ENCODE measurements at places on chromosomes 1 and 21. TPM values are rescaled to one million over a fixed set of nuclear protein-coding genes. Genes with fewer than 3 reads are reported as not detected.

DNA sequence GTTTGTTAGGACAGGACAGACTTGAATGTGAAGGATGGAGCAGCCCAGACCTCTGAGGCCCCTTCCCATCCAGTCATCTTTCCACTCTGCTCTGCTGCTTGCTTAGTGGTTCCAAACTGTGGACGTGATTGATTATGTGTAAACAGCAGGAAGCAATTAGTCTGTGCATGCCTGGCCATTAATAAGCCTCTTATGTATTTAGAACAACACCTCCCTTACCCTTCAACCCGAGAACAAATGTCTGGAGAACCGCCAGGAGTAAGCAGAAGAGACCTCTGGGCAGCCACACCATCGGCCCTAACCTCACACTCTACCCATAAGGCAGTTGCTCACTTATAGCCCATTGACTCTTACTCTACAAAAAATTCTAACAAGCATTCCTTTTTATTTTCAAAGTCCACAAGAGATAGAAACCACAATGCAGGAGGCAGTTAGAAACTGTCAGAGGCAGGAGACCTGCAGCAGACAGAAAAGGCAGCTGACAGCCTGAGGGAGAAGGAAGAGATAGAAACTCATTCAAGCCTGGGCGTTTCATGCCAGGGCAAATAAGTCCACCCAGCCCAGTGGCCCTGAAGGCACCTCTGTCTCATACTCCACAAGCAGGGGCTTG lies 5.8 kb upstream of the EPHA8 start:
- DNase-seq = no peak

- peak; percentile 8 for DNase-seq
Observed at GRCh38 chr21:29145354-29145782, 14.9 kb downstream of the MAP3K7CL start.

ITLN2 gene
- total RNA-seq = not detected

GRCh38 chr1:205907794-205908193 lies 35.5 kb downstream of the SLC26A9 start:
- DNase-seq = no peak

LAX1 gene
- total RNA-seq = 25.1 TPM

TNFSF4 gene
- total RNA-seq = 1.6 TPM

CNTN2 gene
- total RNA-seq = not detected

GRCh38 chr1:161473348-161473747 lies 31.9 kb upstream of the FCGR2A start:
- no peak for DNase-seq

ST6GALNAC3 gene
- total RNA-seq = 3.2 TPM

GRCh38 chr1:20652300-20652699 lies 8.9 kb downstream of the DDOST start:
- no peak for DNase-seq

- no peak for DNase-seq
Observed at GRCh38 chr1:77989744-77990143, 10.9 kb upstream of the FUBP1 start.

DNA sequence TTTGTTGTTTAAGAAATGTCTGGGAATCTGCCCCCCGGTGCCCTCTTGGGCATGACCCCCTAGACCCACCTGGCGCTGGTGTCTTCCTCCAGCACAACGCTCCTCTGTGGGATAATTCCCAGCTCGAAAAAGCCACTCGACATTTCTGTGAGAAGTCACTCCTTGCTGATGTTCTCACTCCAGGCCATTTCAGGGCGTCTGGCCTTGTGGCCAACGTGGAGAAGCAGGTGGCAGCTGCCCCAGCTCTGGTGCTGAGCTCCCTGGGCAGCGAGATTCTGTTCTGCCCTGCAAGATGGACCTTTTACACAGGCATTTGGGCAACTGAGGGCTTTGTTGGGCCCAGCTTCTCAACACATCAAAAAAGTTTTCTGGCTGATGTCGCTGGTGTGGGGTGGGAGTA lies 147.7 kb upstream of the WNT4 start:
- DNase-seq = no peak

GRCh38 chr1:200488375-200489165 lies 78.7 kb upstream of the ZNF281 start:
- DNase-seq = peak; percentile 55

GRCh38 chr1:69191335-69191734 lies 376.4 kb upstream of the LRRC7 start:
- DNase-seq = no peak

SHISA4 gene
- 0.96 TPM for total RNA-seq

LCE2C gene
- not detected for total RNA-seq

- DNase-seq = no peak
Observed at GRCh38 chr1:88288571-88288970, 395.5 kb upstream of the PKN2 start.

SLC22A15 gene
- total RNA-seq = 0.39 TPM

DNA sequence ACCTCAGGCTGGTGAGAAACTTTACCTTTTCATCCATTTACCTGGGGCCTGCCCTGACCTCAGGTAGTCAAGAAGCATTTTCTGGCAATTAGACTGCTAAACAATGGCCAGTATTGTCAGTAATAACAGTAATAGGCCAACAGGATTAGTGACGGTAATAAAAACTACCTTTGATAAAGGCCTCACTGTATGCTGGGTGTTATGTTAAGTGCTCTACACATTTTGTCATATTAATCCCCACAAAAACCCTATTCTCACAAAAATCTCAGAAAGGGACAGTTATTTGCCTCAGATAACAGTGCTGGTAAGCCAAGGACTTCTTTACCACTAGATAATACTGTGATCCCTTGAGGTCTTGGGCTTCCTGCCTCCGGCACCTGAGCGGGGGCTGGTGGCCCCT lies 191.4 kb downstream of the FOXD2 start:
- DNase-seq = no peak

STIL gene
- 1.3 TPM for total RNA-seq

GRCh38 chr1:28682840-28683239 lies 14.3 kb downstream of the GMEB1 start:
- no peak for DNase-seq

SAMD13 gene
- 1.2 TPM for total RNA-seq

GRCh38 chr1:204564835-204565234 lies 48.6 kb downstream of the MDM4 start:
- no peak for DNase-seq

TTLL7 gene
- total RNA-seq = not detected

DNA sequence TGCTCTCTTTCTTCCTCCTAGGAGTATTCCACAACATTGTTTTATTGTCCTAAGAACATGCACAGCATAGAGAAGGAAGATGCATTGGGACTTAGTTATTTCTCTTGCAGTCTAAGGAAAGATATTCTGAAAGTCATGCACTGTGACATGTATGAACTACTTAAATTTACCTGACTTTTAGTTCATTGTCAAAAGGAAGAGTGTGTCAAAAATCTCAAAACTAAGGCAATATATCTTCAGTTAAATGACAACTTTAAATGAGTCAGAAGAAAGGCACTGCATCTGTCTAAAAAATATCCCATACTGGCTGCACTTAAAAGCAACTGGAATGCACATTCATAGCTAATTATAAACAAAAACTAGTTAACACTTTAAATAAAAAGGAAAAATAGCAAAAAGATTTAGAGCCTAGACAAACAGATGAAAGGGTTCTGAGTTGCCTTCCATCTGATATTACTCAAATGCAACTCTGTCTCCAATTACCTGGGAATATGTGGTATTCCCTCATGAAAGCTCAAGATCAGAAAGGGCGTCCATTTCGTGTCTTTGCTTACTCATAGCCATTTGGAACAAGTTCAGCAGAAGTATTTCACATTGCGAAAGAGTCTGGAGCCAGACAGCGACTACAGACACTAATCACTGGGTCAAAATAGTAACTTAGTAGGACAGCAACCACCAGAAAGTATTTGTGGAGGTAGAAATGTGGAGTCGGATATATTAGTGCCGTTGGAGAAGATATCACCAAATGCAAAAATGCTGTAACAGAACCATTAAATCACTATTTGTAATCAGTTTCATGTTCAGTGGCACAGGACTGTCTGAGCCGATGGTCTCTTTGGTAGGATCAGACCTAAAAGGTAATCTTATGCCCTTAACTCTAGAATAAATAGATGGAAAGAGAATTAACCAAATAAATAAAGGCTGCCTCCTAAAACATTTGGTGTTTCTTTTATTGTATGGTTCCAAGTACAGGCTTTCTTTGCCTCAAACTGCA lies 225.7 kb downstream of the GREM2 start:
- DNase-seq = no peak

RGS8 gene
- total RNA-seq = not detected

DNA sequence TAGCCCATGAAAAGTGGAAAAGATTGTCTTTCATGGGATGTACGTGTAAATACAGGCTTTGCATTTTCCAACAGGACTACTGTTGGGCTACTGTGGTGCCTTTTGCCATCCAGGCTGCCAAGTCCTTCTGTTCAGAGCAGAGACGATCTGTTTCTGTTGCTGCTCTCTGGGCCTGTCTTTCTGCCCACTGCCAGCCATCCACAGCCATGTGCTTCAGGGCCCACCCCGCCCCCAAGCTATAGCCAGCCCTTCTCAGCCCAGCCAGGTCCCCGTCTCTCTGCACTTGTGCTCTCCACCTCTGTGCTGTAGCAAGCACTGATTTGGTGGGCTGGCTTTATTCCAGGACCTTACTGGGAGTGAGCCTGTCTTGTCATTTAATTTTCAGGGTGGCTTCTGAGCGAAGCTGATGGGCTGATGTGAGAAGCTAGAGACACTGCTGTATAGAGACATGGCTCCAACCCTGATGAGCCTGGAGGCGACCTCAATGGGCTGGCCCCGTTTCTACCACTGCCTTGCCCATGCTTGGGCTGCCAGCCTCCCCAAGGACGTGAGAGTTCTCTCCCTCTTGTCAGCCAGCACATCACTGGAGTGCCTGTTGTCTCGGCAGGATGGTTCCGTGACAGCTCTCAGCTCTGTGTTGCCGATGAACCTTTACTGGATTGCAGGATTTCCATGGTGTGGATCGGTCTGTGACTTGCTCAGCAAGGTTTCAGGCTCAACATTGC lies 137.8 kb downstream of the PEX14 start:
- DNase-seq = no peak

GRCh38 chr1:185581961-185582725 lies 152.0 kb upstream of the HMCN1 start:
- no peak for DNase-seq

DNA sequence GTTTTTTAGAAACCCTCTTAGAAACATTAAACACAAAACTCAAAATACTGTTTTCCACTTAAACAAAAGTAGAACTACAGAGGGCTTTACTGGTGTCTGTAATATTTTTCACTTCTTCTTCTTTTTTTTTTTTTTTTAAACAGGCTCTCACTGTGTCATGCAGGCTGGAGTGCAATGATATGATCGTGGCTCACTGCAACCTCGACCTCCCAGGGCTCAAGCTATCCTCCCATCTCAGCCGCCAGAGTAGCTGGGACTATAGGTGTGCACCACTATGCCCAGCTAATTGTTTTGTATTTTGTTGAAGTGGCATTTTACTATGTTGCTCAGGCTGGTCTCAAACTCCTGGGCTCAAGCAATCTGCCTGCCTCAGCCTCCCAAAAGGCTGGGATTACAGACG lies 194.8 kb downstream of the DAB1 start:
- no peak for DNase-seq

GRCh38 chr1:55823541-55824250 lies 608.5 kb upstream of the USP24 start:
- DNase-seq = no peak

DNA sequence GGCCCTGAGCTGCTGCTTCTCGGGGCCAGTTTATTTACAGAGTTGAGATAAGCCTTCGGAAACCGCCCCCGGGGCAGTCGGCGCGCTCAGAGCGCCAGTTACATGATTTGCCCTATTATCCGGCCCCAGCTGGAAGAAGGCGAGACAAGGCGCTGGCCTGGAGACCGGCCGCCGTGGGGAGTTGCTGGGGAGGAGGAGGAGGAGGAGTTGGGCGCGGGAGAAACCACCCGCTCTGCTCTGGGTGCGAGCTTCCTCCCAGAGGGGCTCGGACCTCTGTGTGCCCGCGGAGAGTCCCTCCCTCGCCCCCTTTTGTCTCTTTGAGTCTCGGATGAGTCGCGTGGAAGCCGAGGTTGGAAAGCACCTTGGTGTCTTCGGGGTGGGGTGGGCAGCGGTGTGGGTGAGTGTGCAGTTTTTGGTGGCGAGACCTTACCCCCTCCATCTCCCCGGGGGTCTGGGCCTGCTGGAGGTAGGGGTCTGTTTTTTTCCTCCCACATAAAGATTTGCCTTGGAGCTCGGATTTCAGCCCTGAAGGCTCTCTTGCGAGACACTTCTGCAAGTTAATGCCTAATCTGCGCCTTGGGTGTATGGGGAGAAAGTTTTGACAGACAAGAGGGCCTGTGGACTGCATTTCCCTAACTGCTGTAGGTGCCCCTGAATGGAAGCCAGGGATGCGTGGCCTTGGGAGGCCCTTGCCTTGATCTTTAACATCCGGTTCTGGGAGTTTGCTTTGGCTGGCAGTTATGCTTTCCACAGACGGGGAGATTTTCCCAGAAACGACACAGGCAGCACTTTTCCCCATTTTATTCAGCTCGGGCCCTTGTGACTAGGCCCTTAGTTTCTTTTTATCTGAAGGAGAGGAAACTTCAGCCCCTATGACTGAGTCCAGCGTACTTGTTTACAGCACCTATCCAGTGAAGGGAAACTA lies 80.0 kb downstream of the NDUFS5 start:
- DNase-seq = no peak

DNA sequence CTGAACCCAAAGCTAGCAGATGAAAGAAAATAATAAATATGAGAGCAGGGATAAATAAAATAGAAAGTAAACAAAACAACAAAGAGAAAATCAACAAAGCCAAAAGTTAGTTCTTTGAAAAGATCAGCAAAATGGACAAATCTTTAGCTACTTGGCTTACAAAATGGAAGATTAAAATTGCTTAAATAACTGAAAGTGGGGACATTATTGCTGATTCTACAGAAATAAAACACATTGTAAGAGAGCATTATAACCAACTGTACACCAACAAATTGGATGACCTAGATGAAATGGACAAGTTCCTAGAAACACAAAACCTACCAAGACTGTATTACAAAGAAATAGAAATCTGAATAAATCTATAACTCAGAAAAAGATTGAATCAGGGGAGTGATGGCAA lies 238.3 kb upstream of the C1orf87 start:
- DNase-seq = no peak

DNA sequence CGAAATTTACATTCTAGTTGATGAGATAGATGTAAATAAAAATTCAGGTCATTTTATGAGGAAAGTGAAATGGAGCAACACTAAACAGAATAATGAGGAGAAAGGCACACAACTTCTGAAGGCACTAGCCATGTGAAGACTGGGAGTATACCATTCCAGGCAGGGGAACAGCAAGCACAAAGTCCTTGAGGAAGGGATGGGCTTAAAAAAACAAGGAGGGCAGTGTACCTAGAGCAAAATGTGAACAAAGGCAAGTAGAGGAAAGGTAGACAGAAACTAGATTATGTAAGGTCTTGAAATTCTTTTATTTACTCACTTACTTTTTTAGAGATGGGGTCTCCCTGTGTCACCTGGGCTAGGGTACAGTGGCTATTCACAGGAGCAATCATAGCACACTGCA lies 54.1 kb upstream of the LRIG2 start:
- no peak for DNase-seq
